ENCODE measurements at places on chromosomes 3 and 15. TPM values are rescaled to one million over a fixed set of nuclear protein-coding genes. Genes with fewer than 3 reads are reported as not detected.

Gene GXYLT2
- total RNA-seq: 13.3 TPM

Gene KCNMB3
- 2.3 TPM for total RNA-seq

Gene CEP63
- total RNA-seq: 38.1 TPM

DNA sequence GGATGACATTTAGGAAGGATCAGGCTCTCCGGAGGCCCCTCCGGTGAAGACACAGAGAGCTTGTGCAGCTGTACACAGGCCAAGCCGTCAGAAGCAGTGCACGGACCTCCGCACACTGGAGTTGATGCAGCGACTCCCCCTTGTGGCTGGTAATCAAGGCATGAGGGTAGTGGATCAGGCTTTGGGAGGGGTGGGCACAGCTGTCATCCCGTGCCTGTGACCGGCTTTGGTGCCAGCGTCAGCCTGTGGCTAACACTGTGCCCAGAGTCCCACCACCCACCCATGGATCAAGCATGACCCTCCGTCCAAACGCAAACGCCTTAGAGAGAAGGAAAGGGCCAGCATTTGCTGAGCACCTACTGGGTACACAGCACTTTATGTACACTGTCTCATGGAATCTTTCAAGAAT, 8.2 kb upstream of the GRIP2 start:
- peak; percentile 65 for DNase-seq

DNA sequence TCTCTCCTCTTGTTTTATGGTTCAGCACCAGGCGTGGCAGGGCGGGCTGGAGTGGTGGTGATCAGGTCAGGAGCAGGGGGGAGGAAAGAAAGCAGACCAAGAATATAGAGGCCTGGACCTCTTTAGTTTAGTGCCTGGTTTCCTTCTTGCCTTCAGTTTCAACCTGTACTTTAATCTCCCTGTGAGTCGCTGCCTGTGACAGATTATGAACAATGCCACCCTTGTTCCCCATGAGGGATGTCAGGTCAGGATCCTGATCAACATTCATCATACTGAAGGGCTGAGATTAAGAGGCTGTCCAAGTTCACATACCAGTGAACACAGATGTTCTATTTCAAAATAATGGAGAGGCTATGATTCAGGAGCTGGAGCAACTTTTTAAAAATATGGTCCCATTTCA, 11.4 kb downstream of the ENTPD3 start:
- DNase-seq: peak; percentile 59

GRCh38 chr3:114550165-114550564, 256.3 kb downstream of the TIGIT start:
- DNase-seq: no peak

DNA sequence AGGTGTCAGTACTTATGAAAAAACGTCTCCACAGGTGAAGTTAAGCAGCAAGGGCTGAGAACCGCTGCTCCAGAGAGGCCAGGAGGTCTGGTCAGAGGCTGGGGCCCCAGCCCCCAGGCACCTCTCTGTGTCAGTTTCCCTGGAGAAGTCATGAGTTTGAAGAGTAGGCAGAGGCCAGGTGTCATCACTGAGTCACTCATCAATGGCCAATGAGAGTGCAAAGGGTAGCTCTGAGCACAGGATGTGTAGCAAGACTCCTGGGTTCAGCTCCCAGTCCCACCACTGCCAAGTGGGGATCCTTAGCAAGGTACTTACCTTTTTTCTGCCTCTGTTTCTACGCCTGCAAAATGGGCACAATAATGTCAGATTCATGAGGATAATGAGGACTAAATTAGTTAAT, 47.9 kb downstream of the CORO2B start:
- DNase-seq: peak; percentile 11

DNA sequence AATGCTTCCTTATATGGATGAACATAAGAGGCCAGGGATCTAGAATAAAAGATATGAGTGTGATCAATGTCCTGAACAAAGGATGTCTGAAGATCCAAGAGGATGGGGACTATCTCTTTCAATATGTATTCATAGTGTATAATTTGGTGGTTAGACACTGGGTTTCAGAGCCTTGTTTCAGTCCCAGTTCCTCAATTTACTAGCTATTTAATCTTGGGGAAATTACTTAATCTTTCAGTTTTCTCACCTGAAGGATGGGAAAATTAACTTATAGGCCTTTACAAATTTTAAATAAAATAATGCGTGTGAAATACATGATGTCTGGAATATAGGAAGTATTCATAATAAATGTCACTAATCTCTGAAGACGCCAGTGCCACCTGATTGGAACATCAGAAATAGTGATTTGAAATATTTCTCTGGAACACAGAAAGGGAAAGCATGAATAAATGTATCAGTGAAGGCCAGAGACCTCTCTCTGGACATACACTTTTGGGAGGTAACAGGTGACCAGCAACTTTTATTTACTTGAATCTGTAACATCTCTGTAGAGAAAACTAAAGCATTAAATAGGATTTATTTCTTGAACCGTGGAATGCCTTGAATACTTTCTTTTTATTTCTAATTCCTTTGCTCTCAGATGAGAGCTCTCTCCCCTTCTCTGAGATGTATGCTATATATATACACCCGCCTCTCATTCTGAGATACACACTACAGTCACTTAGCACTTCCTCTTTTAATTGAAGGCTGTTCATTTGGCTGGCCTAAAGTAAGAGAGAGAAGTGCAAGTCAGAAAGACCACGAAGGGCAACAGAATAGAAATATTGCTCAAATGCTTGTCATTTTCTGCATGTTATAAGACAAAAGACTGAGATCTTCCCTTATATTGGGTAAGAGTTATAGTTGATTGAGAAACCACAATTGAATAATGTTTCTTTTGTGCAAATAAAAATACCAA, 407.1 kb downstream of the LSAMP start:
- DNase-seq: no peak

GRCh38 chr15:82952158-82953081, at the start of gene HOMER2:
Gene HOMER2 (minus strand): TSS chr15:82952720. CDS start chr15:82952535, 185 bp downstream.
- peak; percentile 26 for DNase-seq
